ENCODE measurements at places on chromosomes 6 and 20. TPM values are rescaled to one million over a fixed set of nuclear protein-coding genes. Genes with fewer than 3 reads are reported as not detected.

GRCh38 chr20:11156922-11157321, 483.1 kb upstream of the JAG1 start:
- no peak for DNase-seq

- no peak for DNase-seq
These were observed 98.1 kb upstream of the KCNK16 start for GRCh38 chr6:39420300-39421265.

The KIF13A gene
- 0.63 TPM for total RNA-seq

The XRN2 gene
- total RNA-seq, result 109 TPM

The ZNF334 gene
- 0.42 TPM for total RNA-seq

DNA sequence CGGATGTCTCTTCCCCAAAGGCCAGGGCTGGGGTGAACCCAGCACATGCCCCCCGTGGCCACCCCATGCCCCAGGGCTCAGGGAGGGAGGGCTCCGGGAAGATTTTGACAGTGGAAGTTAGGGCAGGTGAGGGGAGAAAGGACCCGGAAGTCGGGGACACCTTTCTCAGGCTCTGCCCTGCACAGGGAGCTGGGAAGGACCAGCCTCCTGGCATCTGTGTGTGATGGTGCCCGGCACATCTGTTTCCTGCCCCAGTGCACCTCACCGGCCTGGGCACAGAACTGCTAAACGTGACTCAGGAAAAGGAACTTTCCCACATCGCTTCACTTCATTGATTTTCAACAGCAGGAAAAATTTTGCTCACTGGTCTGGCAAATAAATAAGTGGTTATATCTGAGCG, 141.1 kb upstream of the AFDN start:
- no peak for DNase-seq
